ENCODE measurements at places on chromosomes 3 and 15. TPM values are rescaled to one million over a fixed set of nuclear protein-coding genes. Genes with fewer than 3 reads are reported as not detected.

The PPM1L gene
- 1.6 TPM for total RNA-seq

The MKRN3 gene
- total RNA-seq, result 3.5 TPM

The SLC9C1 gene
- total RNA-seq, result not detected

The IRAK2 gene
- total RNA-seq, result 10.7 TPM

The EPHB1 gene
- 2.6 TPM for total RNA-seq

The FRMD5 gene
- total RNA-seq, result 9.3 TPM

The LRRC31 gene
- total RNA-seq, result not detected

The GRM2 gene
- 0.10 TPM for total RNA-seq

The CYP8B1 gene
- total RNA-seq, result not detected

DNA sequence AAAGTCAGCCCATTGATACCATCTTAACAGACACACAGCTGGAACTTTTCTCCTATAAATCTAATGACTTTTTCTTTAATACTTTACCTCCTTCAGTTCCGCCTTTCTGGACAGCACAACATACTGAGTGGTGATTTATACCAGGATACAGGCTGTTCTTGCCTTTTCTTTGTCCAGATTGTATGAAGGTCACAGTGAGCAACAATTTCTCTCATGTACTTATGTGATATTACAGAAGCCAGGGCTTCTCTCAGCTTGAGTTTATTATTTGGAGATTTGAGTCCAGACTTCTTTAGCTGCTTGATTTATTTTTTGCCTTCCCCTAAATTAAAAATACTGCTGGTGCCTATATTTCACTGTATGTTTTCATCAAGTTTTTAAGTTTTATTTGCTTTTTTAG is 976.0 kb downstream of the ROBO2 start:
- no peak for DNase-seq

- DNase-seq, result no peak
Measured at GRCh38 chr3:173617490-173617889, 219.9 kb downstream of the NLGN1 start.

GRCh38 chr3:195823280-195823679 is 11.6 kb upstream of the MUC4 start:
- no peak for DNase-seq

DNA sequence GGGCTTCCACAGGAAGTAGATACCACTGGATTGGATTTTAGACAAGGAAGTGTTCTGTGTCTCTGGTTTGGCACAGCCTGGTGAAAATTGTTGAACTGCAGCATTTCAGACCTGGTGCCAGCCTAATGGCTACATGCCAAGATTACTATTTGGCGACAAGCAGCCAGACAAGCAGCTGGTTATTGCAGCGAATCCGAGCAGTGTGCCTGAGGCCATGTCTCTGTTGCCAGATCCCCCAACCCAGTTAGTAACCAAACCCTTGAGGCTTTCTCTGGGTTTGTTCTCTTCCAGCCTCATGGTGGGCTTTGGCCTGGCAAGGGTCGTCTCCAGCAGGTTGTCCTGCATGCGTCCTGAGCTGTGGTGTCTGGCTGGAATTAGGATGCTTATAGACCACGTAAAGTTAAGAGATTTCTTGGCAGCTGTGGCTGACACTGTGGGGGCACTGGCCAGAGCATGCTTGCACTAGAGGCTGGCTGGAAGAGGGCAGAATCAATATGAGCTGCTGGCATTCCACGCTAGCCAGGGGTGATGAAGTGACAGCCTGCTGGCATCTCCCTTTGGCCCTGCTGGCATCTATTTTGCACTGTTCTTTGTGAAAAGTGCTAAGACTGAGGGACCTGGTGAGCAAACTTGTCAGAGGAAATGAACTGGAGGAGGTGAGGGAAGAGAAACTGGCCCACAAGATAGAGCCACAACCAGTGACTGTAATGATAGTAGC is 172.6 kb downstream of the RBMS3 start:
- DNase-seq, result peak; percentile 59

- no peak for DNase-seq
Measured at GRCh38 chr3:161694682-161695564, 198.3 kb downstream of the OTOL1 start.

GRCh38 chr3:141044695-141045641 is 6.2 kb upstream of the SPSB4 start:
- DNase-seq, result no peak

- DNase-seq, result peak; percentile 98
Measured at GRCh38 chr3:52062505-52062904, 6.1 kb upstream of the DUSP7 start.

- no peak for DNase-seq
Measured at GRCh38 chr15:58430224-58430787, 1.5 kb upstream of the LIPC start.

- no peak for DNase-seq
Measured at GRCh38 chr3:18591120-18591519, 166.0 kb upstream of the SATB1 start.

DNA sequence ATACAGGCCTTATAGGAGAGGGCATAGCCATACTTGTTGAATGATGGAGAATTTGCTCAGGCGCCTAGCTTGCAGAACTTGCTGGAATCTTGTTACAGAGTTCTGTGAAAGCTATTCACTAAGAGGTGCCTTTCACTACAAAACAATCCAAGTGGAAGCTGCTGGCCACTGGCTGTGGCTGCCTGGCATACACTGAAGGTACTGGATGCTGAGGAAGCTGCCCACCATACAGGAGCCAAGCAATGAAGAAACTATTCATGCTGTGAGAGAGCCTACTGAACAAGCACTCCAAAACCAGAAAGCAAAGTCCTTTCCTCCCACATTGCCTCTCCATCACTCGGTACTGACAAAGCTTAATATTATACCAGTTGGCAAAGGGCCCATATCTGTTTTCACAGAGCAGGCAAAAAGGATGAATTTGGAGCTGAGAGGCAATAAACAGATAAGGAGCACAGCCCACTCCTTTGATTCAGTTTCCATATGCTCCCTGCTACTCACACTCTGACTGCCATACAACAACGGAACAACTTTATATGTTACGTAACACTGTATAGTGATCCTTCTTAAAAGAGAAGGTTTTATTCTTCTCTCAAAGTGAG is 192.6 kb upstream of the ALCAM start:
- DNase-seq, result no peak

- no peak for DNase-seq
Measured at GRCh38 chr3:17322106-17322793, 420.2 kb downstream of the TBC1D5 start.

DNA sequence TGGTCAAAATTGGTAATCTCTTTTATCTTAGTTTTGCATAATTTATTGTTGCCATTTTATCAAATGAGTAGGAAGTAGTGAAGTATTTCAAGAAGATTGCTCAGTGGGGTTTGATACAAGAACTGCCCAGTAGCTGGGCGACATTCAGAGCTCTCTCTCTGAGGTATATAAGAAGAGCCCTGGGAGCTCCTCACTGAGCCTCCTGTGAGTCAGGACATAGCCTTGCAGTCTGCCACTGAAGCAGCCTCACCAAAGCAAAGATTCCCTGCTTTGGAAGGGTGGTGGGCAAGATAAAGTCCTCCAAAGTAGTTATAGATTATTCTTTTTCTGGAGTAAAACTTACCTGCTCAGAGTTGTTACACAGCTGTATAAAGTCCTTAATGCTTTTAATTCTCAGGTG is 26.1 kb downstream of the SKIL start:
- DNase-seq, result no peak

DNA sequence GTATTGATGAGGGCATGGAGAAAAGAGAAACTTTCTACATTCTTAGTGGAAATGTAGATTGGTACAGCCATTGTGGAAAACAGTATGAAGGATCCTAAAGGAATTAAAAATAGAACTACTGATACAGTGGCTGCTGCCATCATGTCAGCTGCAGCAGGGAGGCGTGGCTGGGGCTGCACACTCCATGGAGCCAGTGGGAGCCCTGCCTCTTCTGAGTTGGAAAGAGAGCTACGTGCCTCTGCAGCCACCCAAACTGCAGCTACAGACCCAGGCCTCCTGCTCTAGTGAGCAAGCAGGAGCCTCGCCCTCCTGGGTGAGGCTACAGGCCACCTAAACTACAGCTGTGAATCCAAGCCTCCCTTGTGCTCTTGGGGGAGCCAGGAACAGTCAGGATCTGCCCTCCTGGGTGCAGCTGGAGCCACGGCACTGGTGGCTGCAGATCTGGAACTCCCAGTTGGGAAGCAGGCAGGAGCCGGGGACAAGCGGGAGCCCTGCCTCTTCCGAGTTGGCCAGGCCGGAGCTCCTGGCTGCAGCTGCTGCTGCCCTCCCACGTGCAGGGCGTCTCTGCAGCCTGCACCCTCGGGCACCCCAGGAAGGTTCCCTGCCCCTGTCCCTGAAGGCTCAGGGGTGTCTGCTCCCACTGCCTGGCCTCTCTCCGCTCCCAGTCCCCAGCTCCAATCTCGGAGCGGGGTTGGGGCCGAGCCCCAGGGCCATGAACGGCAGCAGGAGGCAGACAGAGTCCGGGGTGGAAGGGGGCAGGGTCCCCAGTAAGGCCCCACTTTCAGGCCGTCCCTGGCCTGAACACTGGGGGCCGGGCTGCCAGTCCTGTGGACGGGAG is 64.5 kb downstream of the THBS1 start:
- no peak for DNase-seq

- DNase-seq, result peak; percentile 35
Measured at GRCh38 chr3:66253790-66254620, 33.2 kb downstream of the SLC25A26 start.

DNA sequence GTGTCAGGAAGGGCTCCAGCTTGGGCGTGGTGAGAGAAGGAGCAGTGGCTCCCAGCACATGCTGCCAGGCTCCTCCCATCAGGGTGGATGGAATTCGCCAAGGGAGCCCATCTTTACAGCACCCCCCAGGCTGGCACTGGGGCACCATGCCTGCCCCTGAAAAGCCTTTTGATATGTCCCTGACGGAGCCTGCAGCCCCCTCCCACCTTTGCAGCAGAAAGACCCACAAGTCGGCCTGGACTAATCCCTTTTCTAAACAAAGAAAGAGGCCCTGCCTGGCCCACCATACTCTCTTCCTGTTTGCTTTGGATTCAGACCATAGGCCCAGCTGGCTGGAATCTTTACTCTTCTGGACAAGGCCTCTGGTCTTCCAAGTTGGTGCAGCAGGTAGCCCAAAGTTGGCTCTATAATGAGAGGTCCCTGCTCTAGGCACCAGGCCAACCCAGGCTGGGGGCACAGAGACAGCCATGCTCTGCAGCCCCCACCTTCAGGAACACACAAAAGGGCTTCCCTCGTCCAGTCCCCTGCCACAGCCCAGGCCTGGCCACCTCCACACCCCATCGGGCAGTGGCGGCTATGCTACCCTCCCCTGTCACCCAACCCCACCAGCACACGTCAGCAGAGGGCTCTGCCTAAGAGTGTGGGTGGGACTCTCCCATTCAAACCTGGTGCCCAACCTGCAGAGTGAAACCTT is 5.4 kb downstream of the ANPEP start:
- no peak for DNase-seq

GRCh38 chr3:65500398-65501306 is 538.1 kb downstream of the MAGI1 start:
- no peak for DNase-seq

DNA sequence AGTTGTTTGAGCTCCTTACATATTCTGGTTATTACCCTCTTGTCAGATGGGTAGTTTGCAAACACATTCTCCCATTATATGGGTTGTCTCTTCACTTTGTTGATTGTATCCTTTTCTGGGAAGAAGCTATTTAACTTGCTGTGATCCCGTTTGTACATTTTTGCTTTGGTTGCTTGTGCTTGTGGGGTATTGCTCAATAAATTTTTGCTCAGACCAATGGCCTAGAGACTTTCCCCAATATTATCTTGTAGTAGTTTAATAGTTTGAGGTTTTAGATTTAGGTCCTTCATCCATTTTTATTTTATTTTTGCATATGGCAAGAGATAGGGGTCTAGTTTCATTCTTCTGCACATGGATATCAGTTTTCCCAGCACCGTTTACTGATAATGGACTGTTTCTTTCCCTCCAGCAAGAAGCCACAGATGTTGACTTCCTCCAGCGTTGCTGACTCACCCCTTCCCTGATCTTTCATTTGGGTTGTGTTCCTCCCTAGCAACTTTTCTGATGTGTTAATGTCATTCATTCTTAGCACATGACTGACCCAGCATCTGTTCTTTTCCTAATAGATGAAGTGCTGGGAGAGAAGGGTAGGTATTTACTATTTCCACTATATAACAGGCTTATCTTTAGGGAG is 166.7 kb upstream of the SGO1 start:
- DNase-seq, result peak; percentile 4

- no peak for DNase-seq
Measured at GRCh38 chr15:49232236-49232806, 62.3 kb downstream of the GALK2 start.

DNA sequence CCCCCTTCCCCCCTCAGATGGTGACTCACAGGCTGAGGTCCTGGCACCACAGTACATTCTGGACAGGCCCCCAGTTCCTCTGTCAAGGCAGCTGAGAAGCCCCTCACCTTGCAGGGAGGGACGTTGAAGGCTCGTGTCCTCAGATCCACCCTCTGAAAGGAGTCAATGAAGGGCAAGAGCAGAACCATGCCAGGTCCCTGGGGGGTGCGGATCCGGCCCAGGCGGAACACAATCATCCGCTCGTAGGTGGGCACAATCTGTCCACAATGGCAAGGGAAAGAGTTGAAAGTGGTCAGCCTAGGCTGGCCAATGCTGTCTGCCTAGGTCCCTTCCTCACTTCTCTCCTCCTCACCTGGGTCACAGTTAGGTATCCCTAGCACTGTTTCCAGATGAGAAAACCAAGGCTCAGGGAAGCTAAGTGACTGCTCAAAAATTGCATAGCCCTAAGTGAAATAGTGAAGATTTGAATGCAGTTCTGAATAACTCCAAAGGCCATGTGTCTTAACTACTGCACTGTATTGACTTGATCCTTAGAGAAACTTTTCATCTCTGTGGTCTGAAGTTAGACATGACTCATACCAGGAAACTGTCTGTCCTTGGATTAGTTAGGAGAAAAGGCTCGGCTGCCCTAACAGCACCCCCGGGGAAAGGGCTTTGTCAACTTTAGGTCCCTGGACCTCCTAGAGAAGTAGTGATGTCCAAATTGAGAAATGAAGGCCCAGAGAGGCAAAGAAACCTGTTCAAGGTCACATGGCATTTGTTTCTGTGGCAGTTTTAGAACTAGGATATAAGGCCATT is 2.9 kb downstream of the STOML1 start:
- DNase-seq, result peak; percentile 92

DNA sequence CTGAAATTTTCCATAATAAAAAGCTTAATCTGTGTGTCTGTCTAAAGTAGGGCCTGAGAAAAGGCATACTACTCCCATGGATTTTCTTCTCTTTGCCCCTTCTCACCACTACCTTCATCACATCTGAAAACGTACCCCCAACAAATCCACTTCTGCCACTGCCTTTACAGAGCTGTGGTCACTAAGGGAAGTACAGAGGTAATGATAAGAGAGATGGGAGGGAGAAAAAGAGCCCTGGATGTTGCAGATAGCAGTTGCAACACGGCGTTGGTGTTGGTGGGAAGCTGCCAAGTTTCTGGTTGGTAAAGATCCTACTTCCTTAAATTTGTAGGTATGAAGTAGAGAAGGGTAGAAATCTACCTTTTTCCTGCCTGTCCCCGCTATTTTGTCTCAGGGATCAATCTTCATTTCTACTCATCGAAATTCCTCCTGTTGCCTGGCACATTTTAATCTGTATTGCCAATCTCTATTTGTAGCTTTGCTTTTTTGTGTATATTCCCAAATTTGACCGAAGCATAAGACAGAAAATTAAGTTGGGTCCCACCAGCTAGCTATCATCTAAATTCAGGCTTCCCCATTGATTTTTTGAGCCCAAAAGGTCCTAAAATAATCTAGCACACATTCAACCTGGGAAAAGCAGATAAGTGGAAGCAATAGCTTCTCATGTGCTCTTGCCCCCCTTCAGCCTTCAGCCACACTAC is 102.9 kb downstream of the TFDP2 start:
- DNase-seq, result no peak

Data from RPMI7951 (cell line).